ENCODE measurements at places on chromosomes 3 and 15. TPM values are rescaled to one million over a fixed set of nuclear protein-coding genes. Genes with fewer than 3 reads are reported as not detected.

- no peak for DNase-seq
These were observed 75.4 kb upstream of the POLG start for GRCh38 chr15:89410039-89410435.

DNA sequence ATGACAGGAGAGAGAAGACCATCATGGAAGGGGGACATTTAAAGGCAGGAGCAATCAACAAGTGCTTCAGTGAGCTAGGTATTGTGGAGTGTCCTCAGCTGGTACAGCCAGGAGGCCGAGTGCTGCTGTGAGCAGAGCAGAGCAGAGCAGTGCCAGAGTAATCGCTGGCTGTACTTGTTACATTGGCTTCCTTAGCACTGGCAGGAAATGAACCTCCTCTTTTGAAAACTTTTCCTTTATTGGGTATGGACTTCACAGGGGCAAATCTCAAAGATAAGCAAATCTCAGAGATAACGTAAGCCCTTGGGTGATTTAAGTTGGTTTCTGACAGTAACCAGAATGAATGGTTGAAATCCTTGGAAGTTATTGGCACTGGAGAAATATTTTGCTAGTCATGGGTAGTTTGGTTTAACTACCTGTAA, 2.1 kb downstream of the SH3GL3 start:
- no peak for DNase-seq

GRCh38 chr3:32457971-32458471, 44.6 kb downstream of the CMTM6 start:
- peak; percentile 50 for DNase-seq

The SERPINI2 gene
- not detected for total RNA-seq

DNA sequence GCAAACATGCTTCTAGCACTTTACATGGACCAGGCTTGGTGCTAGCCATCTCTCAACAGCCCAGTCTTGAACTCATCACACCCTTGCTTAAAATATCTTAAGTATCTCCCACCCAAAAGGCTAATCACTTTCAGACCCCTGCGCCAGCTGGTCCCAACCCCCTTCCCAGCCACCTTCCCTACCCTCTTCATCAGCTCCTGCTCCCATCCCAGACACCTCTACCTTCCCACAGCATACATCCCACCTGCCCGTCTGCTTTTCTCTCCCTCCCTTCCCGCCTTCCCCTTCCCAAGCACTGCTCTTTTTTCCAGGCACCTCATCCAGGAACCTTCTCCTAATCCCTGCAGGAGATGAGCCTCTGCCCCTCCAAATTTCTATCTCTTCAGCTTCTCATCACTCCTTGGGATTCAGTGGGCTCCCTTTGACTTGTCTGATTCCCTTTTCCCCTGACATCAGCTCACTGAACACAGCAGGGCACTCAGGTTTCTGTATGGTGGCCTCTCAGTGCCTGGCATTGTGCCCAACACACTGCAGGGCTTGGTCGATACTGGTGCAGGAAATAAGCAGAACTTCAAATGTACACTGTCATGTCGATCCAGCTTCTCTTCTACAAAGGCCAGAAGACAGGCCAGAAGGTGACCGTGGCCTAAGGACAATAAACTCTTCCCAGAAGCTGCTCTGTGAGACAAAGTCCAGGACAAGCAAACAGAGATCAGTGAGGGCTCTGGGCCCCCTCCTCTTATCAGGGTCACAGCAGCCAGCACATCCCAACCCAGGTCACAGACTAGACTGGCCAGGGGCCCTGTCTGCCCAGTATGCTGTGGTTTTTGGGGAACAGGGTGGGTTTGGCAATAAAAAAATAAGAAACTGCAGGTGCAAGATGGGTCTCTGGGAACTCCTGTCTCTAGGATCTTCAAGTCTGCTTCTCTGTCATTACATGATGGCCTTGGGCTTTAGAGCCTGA, 2.2 kb upstream of the ITIH1 start:
- no peak for DNase-seq
